ENCODE measurements at places on chromosomes 3 and 15. TPM values are rescaled to one million over a fixed set of nuclear protein-coding genes. Genes with fewer than 3 reads are reported as not detected.

DNA sequence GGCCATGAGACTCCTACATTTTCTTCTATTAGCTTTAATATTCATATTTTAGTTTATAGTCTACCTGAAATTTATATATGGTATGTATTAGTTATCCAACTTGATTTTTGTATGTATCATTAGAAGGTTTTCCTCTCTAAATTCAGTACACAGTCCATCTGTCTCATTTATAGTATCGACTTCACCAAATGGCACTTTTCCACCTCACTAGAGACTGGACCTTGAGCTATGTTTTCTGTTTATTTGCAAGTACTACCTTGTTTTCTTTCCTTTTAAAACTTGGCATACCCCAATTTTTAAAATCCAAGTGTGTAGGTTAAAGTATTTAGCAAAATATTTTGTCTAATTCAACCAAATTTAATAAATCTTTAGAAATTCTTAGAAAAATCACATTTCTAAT, 1137.5 kb downstream of the NSUN3 start:
- DNase-seq, result no peak

DNA sequence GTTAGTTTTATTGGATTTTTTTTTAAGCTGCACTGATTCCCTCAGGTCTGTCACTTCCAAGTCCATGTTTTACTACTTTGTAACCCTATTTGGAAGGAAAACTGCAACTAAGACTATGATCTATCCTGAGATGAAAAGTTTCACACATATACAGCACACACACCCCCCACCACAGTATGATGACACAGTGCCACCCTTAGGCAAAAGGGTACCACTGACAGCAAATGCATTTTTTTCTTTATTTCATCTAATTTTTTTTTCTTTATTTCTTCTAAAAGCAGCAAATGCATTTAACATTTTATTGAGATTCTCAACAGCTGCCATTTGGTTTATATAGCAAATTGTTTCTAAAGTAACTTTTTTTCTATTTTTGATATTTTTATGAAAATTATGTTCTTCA, 21.2 kb downstream of the NGRN start:
- DNase-seq, result peak; percentile 60

DNA sequence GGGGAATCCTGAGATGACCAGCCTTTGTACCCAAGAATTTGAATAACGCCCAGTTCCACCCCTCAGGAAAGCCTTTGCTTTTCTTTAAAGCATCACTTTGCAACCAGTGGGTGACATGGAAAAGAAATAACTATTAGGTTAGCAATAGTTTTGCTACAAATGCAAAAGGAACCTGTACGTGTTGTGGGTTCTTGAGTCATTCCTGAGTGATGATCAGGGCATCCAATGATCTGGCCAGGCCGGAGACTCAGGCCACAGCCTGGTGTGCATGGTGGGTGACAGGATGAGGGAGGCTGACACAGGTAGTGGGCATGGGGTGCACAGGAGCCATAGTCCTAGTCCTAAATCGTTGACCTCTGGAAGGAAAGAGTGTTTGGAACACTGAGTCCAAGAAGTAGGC, 321.4 kb upstream of the IL12A start:
- DNase-seq, result peak; percentile 70

- peak; percentile 99 for DNase-seq
Measured at GRCh38 chr3:134326760-134327593, 47.3 kb downstream of the AMOTL2 start.

DNA sequence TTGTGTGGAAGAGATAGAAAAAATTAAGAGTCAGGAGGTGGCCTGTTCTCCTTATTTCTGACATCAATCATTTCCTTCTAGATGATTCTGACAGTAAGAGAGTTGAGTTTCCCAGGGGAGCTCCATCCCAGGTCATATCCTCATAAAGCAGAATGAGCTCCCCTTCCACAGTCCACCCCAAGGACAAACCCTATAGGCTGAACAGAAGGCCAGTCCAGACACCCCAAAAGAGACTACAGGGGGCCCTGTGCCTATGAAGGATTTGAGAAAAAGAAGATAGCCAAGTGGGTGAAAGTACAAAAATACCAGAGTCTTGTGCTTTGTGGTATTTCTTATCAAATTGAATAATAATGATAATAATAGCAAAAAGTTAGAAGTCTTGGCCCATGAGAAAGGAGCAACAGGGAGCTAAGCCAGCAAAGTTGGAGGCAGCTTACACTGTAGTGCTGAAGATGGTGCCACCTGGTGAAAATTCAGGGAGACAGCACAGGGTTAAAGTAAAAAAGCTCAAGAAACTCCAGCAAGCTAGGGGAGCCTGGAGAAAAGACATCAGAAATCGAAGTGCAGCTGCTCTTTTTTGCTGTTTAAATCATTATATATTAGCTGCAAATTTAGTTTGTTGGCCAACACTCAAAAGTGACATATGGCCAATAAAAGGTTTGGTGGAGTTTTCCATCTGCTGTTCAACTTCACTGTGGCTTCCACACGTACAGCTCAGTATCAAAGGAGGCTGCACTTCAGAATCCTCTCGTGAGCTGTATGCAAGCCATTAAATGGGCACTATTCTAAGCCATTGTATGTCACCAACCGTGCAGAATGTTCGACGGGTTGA, 35.8 kb upstream of the SLC24A5 start:
- peak; percentile 34 for DNase-seq

DNA sequence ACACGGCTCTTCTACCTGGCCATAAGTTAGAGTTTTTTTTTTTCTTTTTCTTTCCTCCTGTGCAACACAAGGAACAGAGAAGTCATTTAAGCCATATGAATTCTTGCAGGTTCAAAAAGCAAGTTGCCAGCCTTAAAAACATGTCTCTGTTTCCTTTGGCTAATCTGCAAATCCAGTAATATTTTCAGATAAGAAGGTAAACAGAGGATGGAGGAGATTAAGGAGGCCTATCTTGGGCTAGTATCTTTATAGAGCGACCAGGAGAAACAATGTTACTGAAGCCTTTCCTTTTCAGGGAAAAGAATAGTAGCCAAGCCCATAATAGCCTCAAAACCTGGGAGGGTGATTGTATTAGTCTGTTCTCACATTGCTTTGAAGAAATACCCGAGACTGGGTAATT, 20.9 kb upstream of the LMCD1 start:
- DNase-seq, result no peak

- DNase-seq, result no peak
Measured at GRCh38 chr15:77866596-77867125, 210.8 kb downstream of the TBC1D2B start.

DNA sequence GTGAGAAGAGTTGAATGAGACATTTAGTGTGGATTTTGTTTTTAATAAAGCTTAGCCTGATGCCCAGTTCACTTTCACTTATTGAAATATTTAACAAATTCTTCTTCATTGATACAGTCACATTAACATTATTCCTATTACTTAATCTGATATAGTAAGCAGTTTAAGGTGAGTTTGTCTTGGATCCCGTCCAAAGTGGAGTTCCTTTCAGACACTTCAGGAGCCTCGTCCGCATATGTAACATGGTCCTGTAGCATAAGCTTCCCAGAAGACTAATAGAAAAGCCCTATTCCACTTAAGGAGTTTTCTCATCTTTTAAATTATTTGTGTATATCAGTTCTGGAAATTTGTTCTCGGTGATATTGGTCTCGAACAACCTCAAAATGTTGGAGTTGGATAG, 39.7 kb upstream of the MLF1 start:
- DNase-seq, result no peak

DNA sequence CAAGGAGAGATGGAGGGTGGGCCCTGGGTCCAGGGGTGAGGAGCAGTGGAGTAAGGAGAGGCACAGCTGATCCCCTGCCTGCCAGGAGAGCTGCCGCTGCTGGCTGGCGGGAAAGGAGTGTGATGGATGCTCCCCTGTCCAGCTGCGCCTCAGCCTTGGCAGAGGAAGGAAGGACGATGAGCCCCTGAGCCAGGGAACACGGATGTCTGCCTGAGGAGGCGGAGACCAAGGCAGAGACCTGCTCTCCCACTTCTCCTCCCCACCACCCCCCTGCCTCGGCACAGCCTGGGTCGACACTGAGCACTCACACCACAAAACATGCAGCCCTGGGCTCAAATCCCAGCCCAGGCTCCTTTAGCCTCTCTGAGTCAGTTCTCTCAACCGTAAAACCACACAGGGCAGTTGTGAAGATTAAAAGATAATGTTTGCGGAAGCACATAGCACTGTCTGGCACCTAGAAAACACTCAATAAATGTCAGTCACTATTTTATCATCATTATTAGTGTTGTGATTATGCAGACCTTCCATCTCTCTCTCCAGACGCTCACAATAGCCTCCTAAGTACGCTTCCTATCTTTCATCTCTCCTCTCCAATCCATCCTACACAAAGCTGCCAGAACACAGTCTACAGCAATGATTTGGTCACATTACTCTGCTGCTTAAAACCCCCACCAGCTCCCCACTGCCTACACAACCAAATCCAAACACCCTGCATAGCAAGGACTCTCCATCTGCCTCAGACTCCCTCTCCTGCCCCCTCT, 52.2 kb downstream of the SEMA5B start:
- peak; percentile 98 for DNase-seq

DNA sequence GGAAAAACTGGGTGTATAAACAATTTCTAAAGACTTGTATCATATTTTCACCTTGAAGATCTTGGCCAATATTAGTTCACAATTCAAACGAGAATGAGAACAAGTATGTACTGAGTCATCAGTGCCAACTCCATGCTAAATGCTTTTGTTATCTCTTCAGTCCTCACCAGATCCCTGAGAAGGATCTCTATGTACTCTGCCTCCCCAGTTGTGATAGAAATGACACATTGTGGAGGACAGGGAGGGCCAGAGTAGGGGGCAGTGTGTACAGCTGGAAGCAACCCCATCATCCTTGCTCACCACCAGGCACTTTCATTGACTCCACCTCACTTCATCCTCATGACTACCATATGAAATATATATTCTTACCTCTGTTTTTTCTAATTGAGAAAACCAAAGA, 353.7 kb upstream of the SOX2 start:
- no peak for DNase-seq

DNA sequence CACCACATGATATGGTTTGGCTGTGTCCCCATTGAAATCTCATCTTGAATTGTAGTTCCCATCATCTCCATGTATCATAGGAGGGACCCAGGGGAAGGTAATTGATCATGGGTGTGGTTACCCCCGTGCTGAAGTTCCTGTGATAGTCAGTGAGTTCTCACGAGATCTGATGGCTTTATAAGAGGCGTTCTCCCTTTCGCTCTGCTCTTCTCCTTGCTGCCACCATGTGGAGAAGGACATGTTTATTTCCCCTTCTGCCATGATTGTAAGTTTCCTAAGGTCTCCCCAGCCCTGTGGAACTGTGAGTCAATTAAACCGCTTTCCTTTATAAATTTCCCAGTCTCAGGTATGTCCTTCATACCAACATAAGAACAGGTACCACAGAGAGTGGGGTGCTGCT, 21.9 kb downstream of the OSTN start:
- DNase-seq, result peak; percentile 40

DNA sequence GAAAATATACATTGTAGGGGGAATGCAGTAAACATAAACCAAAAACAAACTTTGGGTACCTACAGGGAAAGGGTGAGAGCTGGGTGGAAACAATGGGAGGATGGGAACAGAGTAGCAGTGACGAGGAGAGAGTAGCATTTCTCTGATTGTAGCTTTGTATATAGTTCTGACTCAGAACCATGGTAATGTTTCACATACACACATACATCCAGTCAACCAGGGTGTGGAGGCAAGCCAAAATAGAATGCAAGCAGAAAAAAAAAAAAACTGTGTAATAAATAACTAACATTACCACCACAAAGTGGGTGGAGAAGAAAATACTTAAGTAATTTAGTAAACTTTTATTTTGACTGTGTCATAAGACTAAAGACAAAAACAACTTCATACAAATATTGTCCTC, 27.2 kb downstream of the BCL2A1 start:
- DNase-seq, result peak; percentile 21

GRCh38 chr3:124246949-124247348, 255.0 kb upstream of the ROPN1 start:
- DNase-seq, result peak; percentile 56

DNA sequence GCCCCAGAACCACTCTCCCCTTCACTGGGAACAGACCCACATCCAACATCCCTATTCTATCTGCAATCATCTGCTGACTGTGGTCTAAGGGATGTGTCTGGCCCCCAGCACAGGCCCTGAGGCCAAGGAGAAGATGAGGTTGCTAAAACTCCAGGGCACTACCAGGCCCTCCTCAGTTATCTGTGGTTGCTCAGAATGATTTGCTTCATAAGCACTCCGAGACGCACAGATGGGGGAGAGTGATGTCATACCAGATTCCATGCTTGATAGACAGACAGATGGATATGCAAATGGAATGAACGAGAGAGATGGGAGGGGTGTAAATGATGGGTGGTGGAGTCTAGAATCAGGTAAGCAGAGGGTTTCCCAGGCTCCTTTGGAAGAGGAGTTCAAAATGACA, 57.8 kb downstream of the CEMIP start:
- DNase-seq, result no peak

GRCh38 chr15:64706011-64706911, 69.1 kb downstream of the RBPMS2 start:
- DNase-seq, result no peak

DNA sequence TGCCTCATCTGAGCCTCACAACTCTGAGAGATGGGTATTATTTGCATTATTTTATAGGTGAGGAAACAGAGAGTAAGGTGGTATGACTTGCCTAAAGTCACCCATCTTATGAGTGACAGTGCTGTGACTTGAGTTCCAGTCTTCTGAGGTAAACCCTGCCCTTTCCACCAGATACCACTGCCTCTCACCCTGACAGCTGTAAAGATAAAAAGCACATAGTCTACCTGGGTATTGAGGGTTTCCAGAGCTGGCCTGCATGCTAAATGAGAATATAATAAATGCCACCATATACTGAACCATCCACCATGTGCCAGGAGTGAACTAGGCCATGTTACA, 25.6 kb downstream of the RASGRP1 start:
- no peak for DNase-seq

GRCh38 chr15:48544778-48545177, 100.7 kb downstream of the FBN1 start:
- peak; percentile 38 for DNase-seq

The ARNT2 gene
- total RNA-seq, result 2.2 TPM

The KLHL6 gene
- not detected for total RNA-seq

The ACKR2 gene
- 0.02 TPM for total RNA-seq

The GOLGA8J gene
- not detected for total RNA-seq

The FANCD2OS gene
- total RNA-seq, result not detected

The SLCO3A1 gene
- 1.8 TPM for total RNA-seq
